ENCODE measurements at places on chromosomes 7 and 10.

DNA sequence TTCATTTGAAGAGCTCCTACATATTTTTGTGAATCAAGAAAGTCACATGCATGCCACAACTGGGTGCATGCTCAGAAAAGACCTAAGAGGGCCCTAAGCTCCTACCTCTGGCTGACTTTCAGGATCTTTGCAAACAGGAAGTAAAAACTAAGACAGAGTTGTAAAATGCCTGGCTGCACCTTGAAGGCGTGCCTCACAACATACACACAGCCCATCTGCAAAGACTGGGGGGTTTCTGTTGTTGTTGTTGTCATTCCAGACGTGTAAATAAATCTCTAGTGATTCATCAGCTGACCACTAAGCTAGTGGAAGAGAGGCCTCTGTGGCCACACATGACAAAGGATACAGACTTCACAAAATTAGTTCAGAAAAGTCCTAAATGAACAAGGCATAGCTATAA, 31.8 kb downstream of the SMURF1 start:
- no peak for DNase-seq

GRCh38 chr7:115363916-115364315, 442.0 kb downstream of the MDFIC start:
- DNase-seq = no peak

DNA sequence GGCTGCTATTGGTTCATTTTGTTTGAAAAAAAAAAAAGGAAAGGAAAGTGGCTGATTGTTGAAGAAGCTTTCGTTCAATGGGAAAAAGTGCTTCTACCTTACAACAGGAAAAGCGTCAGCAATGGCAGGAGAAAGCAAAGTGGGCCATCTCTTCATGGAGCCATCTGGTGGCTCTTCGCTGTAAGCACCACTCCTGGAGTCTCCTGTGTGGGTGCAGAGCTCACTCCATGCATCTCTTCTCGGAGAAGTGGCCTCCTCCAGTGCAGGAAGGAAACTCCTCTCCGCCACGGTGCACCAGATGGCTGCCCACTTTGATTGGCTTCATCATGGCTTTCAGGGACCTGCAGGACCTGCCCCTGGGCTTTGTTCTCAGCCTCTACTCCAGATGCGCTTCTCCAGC, 250.9 kb downstream of the PTEN start:
- DNase-seq = no peak

- DNase-seq = no peak
Measured at GRCh38 chr10:119370972-119371703, 163.8 kb downstream of the GRK5 start.

- no peak for DNase-seq
Measured at GRCh38 chr10:11144626-11145494, 127.2 kb downstream of the CELF2 start.

DNA sequence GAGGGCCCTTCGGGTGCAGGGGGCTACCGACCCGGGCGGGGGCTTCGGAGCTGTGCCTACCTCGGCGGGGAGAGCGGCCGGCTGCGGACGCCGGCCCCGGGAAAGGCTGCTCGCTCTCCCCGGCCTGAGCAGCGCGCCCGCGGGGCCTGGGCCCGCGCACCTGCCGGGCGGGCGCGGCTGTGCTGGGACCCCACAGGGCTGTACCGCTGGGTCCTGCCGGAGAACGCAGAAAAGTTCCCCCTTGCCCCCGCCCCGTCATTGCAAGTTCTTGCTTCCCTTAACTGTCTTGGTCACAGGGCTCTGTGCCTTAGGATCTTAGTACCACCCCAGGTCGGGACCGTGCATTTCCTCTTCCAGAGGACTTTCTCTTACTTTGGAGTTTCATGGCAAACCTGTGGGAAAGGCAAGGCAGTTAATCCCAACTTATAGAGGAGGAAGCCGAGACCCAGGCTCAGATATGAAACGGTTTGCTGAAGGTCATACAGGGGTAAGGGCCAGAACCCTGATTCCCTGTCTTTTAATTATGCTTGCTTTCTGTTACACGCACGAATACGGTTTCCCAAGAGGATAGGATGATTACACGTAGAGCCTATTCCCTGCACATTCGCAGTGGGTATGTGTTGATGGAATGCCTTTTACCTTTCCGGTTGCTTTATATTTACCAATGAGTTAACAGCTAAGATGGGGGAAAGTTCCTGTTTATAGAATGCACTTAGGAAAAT, 652 bp downstream of the PCGF5 start:
- DNase-seq = no peak

DNA sequence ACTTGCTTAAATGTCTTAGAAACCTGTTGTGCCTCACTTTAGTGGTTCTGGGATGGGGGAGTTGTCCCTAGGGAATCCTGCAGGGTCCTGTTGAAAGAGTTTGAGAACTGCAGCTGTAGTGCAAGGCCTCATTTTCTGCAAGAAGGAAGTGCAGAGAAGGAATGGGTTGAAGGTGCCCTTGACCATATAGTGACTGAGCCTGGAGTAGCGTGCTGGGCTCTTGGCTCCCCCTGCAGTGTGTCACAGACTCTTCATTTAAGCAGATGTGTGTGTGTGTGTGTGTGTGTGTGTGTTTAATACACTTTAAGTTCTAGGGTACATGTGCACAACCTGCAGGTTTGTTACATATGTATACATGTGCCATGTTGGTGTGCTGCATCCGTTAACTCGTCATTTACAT, 92.2 kb downstream of the GRK5 start:
- DNase-seq = no peak

GRCh38 chr10:80454513-80455460, 677 bp downstream of the TSPAN14 start:
- DNase-seq = peak; percentile 64

DNA sequence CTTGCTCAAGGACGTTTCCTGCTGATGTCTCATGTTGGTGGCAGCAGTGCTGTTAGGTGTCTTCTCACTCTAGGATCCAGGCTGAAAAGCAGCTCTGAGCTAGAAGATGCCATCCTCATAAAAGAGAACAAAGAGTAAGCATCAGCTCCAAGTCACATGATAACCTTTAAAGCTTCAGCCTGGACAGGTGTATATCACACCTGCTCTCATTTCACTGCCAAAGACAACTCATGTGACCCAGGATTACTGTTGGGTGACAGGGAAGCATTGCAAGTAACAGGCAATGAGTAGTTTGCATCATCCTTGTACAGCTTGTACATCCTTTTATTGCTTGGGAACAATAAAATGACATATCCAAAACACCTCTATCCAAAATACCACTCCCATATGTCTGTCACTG, 423.4 kb upstream of the DPP6 start:
- DNase-seq = no peak

GRCh38 chr10:119120413-119120867, 16.5 kb downstream of the DENND10 start:
- no peak for DNase-seq

DNA sequence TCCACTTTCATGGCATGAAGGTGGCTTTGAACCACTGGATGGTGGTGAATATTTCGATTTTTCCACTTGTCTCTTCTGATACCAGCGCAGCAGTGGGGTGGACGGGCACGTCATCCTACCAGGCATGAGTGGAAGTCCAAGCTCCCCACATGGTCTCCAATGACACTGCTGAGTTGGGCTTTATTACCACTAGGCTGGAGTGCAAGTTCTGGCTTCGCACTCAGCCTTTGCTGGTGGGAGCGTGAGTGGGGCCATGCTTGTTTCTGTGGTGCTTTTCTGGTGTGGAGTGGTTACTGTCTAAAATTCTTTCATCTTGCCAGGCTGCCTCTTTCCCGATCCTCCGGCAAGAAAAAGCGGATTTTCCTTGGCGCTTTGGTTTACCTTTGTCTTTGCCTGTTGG, 70.1 kb upstream of the SDK1 start:
- DNase-seq = no peak

DNA sequence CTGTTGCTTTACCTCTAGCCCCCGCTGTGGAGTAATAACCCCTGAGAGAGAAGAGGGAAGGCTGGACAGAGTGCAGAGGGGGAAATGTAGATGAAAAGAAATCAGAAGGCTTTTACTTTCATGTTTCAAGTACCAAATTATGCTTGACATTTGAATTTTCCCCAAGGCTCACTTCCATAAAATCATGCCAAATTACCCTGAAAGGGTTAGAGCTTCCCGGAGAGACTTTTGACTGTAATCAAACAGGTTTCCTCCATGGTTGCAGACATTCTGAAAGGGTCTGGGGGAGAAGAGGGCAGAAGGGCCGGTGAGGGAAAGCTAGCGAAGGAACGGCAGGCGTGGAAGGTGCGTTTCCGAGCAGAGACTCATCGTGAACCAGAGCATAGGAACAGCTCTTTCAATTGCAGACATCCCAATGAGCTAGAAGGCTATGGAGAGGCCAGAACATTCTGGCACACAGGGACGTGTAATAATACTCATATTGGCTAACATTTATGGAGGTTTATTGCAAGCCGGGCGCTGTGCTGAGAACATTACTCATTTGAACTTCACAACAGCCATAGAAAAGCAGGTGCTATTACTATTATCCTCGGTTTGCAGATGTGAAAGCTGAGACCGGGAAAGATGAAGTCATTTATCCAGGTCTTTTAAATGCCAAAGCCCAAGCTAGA, 620.8 kb upstream of the AUTS2 start:
- DNase-seq = peak; percentile 14

- DNase-seq = peak; percentile 19
Measured at GRCh38 chr10:63522995-63523394, 1.8 kb downstream of the REEP3 start.

GRCh38 chr10:21238044-21238443, 287.4 kb downstream of the SKIDA1 start:
- DNase-seq = no peak

DNA sequence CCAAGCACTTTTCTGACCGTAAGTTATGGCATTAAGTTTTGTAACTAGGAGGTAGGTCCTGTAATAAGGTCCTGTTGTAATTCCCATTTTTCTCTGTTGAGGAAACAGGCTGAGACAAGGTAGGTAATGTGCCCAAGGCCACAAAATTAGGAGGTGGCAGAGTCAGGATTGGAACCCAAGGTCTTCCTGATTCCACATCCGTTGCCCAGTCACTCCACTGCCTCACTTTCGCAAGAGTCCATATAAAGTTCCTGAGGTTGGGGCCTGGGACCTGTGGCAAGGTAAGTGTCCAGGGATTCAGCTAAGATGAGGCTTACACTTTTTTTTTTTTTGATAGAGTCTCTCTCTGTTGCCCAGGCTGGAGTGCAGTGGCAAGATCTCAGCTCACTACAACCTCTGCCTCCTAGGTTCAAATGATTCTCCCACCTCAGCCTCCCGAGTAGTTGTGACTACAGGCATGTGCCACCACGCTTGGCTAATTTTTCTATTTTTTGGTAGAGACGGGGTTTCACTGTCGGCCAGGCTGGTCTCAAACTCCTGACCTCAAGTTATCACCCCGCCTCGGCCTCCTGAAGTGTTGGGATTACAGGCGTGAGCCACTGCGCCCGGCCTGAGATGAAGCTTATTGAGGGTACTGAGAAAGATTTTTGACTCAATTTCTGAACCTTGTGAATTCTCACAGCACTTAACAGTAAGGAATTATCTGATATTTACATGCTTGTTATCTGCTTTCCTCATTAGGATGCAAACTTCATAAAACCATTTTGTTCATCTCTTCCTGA, 20.3 kb upstream of the GNA12 start:
- DNase-seq = no peak

DNA sequence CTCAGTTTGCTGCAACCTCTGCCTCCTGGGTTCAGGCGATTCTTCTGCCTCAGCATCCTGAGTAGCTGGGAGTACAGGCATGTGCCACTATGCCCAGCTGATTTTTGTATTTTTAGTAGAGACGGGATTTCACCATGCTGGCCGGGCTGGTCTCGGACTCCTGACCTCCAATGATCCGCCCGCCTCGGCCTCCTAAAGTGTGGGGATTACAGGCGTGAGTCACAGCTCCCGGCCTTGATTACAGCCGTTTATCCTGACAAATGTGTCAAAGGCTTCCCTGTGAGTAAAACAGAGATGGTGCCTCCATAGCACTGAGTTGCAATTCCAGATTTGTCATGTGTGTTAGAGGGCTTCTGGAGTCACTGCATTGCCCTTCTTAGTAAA, 273.7 kb downstream of the CCDC3 start:
- DNase-seq = no peak

GRCh38 chr10:73920089-73920488, 9.2 kb downstream of the PLAU start:
- DNase-seq = no peak

- DNase-seq = no peak
Measured at GRCh38 chr7:51376420-51377092, 59.9 kb upstream of the COBL start.

- no peak for DNase-seq
Measured at GRCh38 chr10:7547829-7548228, 118.9 kb downstream of the ITIH5 start.

GRCh38 chr7:15557186-15557585, 4.6 kb downstream of the AGMO start:
- no peak for DNase-seq

- DNase-seq = no peak
Measured at GRCh38 chr7:5709347-5709950, 72.0 kb downstream of the RNF216 start.

DNA sequence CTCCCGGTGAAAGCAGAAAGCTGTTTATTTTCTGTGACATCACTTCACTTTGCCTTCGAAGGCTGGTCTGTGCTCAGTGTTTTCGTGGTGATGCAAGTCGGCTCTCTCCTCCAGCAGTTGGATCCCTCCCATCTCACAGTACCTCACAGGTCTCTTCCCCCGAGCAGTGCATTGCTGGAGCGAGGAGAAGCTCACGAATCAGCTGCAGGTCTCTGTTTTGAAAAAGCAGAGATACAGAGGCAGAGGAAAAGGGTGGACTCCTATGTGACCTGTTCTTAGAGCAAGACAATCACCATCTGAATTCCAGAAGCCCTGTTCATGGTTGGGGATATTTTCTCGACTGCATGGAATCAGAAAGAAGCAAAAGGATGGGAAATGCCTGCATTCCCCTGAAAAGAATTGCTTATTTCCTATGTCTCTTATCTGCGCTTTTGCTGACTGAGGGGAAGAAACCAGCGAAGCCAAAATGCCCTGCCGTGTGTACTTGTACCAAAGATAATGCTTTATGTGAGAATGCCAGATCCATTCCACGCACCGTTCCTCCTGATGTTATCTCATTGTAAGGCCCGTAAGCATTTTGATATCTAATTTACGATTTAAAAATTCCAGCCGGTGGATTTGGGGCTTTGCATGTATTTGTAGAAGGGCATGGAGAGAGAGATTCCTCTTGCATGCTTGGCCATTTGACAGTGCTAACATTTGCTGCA, at the start of gene LGI1:
Gene LGI1 (plus strand): TSS at position 136 of the 707 bp plus-strand sequence. CDS start 209 bp downstream, at position 345.
- peak; percentile 32 for DNase-seq

GRCh38 chr7:129859183-129859582, 93.6 kb downstream of the UBE2H start:
- DNase-seq = no peak

DNA sequence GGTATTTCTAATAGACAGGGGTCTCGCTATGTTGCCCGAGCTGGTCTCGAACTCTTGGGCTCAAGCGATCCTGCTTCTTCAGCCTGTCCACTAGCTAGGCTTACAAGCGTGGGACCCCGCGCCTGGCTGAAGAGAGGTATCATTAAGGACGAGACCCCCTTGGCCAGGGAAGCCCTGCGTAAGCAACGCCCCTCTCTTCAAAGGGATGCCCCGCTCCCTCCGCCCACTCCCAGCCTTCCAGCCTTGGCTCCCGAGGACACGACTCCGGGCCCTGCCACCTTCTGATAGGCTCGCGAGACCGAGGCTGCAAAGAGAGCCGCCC, 220 bp upstream of the ZKSCAN5 start:
- DNase-seq = no peak

GRCh38 chr10:72834183-72834825, 59.2 kb upstream of the OIT3 start:
- DNase-seq = peak; percentile 27

GRCh38 chr10:69446650-69447151, 4.6 kb upstream of the TSPAN15 start:
- no peak for DNase-seq

- peak; percentile 79 for DNase-seq
Measured at GRCh38 chr7:5780801-5781496, 514 bp downstream of the RNF216 start.

- no peak for DNase-seq
Measured at GRCh38 chr10:103618575-103619423, 125.3 kb downstream of the NEURL1 start.

Measured in retina (tissue), 1 donor.